ENCODE measurements at places on chromosomes 3 and 15.
A peak's percentile ranks its signal among the peaks of the same experiment; 100 is the strongest.

DNA sequence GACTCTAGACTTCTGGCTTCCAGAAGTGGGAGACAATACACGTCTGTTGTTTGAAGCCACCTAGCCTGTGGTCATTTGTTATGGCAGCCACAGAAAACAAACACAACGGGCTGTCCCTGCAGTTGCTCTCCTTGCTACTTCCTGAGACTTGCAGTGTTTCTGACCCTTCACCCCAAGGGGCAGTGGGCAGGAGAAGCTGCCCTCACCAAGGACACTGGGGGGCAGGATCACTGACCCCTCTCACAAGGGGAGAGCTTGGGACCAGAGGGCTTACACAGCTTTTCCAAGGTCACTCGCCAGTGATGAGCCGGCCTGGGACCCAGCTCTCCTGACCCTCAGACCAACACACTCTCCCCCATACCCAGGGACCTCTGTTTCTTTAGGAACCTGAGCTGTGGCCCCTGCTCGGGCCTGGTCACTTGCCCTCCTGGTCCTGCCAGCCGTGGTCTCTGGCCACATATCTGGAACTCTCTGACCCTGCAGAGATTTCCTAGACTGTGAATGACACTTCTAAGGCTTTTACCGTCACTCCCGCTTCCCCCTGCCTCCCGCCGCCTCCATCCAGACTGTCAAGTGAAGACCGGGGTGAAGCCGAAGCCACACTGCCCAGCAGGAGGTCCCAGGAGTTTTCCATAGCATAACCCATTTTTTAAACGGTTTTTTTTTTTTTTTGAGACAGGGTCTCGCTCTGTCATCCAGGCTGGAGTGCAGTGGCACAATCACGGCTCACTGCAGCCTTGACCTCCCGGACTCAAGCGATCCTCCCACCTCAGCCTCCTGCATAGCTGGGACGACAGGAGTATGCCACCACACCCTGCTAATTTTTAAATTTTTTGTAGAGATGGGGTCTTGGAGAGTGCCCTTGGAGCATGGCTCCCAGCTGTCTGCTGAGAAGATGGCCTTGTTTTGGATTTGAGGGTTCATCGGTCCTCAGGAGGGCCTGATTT lies 4.4 kb downstream of the ATP2B2 start:
- no peak for DNase-seq

DNA sequence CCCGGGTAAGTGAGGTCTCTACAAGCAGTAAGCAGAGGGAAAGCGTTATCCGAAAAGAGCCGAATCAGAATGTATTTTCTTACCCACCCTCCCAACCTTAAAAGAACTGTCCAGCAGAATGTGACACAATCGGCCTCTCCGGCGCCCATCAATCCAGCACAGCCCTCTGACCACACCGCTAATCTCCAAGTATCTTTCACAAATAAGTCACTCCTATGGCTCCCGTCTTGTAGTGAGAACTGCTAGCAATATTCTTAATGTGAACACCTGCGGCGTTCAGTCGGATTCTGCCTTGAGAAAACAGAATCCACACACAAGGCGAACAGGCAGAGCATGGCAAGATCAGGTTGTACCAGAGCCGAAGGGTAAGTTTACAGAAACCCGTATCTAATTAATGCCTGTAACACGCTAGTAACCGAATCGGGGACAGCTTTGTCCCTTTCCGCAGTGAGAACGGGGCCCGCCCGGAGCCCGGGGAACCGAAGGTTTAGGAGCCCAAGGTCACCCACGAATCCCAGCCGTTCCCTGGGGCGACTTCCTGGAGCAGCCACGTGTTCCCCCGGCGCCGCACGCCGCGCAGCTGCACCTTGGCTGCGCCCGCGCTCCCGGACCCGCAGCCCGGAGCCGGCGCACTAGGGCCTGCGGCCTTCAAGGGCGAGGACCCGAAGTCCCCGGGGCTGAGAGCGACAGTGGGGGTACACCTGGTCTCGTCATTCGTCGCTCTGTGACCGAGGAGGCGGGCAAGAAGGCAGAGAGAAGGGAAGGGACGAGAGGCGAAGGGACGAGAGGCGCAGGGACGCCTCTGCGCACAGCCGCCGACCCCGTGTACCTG lies 672 bp downstream of the TFRC start:
- DNase-seq, result peak; percentile 43

DNA sequence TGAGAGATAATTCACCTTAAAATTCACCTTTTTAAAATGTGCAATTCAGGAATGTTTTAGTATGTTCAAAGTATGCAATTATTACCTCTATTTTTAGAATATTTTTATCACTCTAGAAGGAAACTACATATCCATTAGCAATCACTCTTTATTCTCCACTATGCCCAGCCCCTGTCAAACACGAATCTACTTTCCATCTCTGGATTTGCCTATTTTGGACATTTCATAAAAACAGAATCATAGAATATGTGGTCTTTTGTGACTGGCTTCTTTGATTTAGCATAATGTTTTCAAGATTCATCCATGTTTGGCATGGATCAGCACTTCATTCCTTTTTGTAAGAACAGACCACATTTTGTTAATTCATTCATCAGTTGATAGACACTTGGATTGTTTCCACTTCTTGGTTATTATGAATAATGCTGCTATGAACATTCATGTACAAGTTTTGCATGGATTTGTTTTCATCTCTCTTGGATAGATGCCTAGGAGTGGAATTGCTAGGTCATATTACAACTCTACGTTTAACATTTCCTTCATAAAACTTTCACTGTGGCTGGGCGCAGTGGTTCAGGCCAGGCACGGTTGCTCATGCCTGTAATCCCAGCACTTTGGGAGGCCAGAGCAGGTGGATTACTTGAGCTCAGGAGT lies 12.7 kb downstream of the HMCES start:
- DNase-seq, result no peak

GRCh38 chr15:78229431-78230406 lies 4.6 kb downstream of the ACSBG1 start:
- DNase-seq, result no peak

DNA sequence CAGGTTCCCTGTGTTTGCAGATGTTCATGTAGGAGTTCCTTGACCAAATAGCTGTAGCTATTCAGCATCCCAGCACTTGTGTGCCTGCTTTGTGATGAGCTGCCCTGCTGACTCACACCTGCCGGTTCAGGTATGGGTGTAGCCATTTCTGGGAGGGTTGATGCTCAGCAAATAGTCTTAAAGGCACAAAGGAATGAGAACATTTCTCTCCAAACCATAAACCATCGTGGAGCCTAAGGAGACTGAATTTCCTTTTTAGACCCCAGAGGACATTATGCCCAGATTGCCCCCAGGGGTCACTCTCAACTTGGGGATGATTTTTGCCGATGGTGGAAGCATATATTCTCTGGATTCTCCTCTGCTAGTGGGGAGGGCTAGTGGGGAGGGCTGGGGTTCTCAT lies 80.6 kb downstream of the ADAMTSL3 start:
- DNase-seq, result no peak

GRCh38 chr3:197298945-197299854 lies 788 bp upstream of the DLG1 start:
- DNase-seq, result no peak

GRCh38 chr3:50405249-50405648 lies 45.9 kb upstream of the TMEM115 start:
- DNase-seq, result no peak

- no peak for DNase-seq
Observed at GRCh38 chr3:160094562-160094961, 105.9 kb downstream of the IL12A start.

DNA sequence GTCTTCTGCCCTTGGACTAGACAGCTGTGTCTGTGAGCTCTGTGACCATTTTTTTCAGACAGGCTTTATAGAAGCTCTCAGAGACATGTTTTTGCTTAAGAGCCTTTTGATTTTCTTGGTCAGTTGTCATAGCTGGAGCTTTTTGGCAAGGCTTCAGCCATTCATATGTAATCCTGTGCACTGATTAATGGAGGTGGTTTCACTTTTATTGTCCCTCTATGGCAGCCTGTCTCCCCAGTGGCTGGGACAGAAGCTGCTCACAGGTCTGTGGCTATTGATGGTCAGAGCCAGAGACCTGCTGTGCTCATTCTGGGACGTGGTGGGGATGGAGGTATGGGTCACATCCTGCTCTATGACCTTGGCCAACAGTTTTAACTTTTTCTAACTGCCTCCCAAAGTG lies 226.6 kb upstream of the LRRFIP2 start:
- no peak for DNase-seq

DNA sequence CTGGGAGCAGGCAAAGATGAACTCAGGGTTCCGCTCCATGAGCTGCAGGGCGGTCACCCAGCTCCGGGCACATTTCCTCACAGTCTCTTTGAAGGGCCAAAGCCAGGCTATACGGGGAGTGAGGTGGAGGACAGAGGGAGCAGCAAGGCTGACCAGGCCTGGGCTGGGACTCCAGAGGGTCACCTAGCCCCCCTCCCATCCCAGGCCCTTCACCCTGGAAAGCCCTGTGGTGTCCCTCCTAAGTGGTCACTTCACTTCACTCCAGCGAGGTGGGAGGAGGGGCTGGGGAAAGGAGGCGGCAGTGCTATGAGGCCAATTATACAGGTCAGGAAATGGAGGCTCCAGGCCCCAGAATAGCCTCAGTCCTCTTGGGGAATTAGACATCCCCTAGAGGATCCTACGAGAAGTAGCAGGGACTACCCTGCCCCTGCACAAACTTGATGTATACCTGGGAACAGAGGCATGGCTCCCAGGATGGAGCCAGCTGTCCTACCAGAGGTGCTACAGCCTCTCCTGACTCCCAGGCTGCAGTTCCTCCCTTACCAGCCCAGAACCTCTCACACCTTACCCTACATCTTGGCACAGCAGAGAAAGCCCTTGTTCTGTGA lies 5.7 kb downstream of the MAN2C1 start:
- DNase-seq, result no peak

DNA sequence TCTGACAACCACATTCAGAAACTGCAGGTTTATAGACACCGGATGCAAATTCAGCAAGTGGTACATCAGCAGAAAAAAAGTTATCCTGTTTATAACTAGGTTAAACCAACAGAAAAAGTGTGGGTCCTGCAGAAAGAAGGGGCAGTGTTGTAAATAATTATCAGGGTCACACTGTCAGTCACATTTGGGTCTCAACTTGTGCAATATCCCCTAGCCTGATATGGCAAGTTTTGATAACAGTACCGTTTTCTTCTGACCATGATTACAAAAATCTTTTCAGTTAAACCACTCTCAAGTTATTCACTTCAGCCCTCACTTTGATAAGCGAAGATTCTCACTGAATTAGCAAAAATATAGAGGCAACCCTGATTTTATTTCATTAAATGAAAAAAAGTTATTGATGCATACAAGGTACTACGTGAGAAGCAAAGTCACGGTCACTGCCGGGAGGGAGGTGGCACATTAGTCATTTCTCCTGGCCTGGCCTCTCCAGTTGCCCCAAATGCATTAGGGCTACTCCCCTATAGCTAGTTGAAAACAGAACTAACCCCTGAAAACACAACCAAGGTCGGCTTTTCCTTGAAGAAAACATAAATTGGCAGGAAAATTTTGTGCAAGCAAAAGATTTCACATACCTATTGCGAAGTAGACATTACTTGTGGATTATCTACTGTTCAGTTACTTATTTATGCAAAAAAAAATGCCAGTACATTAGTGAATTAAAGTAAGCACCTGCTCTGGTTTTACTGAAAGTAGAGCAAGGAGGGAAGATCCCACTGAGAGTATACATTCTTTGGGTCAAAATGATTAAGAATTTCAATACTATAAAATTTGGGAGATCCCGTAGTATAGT lies 28.6 kb downstream of the IL5RA start:
- DNase-seq, result no peak

DNA sequence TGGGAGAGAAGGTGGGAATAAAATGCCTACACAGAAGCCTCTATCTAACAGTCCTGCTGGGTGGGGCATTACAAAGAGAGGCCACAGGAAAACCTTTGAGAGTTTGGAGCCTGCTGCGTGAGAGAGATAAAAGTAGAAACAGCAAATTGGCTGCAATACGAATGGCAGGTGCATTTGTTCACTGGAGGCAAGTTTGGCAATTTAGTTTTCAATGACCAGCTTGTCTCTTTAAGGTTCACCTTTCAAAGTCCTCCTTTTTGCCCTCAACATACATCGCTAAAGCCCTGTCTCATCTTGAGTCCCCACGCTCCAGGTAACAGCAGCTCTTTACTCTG lies 405.7 kb downstream of the LSAMP start:
- DNase-seq, result no peak

GRCh38 chr3:73432023-73432705 lies 192.6 kb downstream of the PDZRN3 start:
- DNase-seq, result peak; percentile 8

DNA sequence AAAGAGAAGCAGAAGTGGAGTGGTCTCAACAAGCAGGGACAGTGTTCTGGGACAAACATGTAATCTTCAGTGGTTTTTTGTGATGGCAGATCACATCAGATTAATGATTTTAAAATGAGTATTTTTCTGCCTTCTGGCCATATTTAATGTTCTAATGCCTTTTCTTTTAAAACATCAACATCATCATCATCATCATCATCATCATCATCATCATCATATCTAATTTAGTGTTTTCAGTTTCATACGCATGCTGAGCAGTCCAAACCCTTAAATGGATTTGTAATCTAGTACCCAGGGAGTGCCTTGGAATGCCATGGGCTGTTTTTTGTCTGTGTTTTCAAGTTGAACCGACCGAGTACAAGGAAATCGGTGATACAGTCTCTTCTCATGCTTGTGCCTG lies 68.9 kb downstream of the CACNA2D3 start:
- no peak for DNase-seq

GRCh38 chr15:100167884-100168375 lies 173.8 kb downstream of the ADAMTS17 start:
- no peak for DNase-seq

- peak; percentile 73 for DNase-seq
Observed at GRCh38 chr15:49645941-49646340, 25.1 kb downstream of the DTWD1 start.

DNA sequence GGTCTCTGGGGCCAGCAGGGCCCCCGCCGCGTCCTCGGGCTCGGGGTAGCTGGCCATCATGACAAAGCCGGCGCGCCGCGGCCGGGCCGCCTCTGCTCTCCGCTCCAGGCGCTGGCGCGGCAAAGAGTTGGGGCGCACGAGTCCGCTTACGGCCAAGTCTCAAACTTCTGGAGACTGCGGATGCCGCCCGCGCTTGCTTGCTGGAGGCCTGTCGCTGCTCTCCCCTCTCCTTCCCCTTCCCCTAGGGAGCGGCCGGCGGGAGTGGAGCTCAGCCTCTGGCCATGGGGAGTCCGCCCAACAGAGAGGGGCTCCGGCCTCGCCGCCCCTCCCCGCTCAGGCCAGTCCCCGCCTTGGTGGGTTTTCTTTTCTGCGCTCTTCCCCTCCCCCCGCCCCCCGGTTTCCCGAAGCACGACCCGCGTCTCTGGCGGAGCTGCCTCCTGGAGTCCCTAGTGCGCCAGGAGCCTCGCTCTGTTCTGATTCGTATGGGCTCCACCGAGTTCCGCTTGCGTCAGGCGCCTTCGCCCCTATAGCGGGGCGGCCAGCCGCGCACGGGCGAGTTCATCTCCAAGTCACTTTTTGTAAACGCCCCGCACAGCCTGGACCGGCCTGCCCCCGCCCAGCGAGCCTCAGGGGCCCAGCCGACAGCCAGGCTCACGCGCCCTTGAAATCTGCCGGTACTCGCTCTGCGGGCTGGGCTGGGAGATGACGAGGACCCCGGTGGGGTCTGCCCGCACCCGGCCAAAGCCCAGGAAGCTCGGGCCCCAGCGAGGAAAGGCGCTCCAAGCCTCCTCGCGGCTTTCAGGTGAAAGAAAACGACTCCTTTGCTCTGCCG lies at the start of the genes FOXL2 and FOXL2NB:
FOXL2 (minus strand) TSS at position 475 of the 832 bp plus-strand sequence; CDS start at position 60, 415 bp downstream.
FOXL2NB (plus strand) TSS at position 555 of the 832 bp plus-strand sequence; CDS start at position 703, 148 bp downstream.
- DNase-seq, result no peak

All from NCI-H1092 (cell line).